ENCODE measurements at places on chromosomes 16 and 17.
A peak's percentile ranks its signal among the peaks of the same experiment; 100 is the strongest.

- peak; percentile 80 for DNase-seq
Observed at GRCh38 chr17:3015890-3016289, 47.5 kb downstream of the OR1D5 start.

DNA sequence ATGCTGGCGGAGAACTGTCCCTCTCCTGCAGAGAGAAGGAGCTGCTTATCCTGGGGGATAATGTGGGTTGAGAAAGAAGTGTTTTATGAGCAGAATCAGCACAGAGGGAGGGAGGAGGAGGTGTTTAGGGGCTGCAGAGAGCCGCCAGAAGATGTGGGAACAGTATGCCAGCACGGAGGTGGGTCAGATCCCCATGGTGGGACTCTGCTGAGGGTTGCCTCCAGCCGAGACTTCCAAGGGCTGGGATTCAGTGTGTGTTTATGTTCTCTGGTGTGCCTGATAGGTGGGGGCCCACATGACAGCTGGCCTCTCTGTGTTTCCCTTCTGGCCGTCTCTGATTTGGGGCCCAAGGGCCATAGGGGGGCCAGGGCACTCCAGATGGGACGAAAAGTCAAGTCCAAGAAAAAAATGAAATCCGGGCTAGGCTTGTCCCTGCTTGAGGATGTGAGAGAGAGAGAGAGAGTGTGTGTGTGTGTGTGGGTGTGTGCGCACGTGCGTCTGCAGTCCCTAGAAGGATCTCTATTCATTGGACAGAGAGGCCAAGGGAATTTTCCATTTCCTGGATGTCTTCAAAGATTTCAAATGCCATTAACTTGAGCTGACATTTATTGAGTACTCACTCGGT lies 21.6 kb downstream of the PRKCB start:
- no peak for DNase-seq

GRCh38 chr17:43427362-43428043 lies 28.7 kb downstream of the ARL4D start:
- DNase-seq: no peak

DNA sequence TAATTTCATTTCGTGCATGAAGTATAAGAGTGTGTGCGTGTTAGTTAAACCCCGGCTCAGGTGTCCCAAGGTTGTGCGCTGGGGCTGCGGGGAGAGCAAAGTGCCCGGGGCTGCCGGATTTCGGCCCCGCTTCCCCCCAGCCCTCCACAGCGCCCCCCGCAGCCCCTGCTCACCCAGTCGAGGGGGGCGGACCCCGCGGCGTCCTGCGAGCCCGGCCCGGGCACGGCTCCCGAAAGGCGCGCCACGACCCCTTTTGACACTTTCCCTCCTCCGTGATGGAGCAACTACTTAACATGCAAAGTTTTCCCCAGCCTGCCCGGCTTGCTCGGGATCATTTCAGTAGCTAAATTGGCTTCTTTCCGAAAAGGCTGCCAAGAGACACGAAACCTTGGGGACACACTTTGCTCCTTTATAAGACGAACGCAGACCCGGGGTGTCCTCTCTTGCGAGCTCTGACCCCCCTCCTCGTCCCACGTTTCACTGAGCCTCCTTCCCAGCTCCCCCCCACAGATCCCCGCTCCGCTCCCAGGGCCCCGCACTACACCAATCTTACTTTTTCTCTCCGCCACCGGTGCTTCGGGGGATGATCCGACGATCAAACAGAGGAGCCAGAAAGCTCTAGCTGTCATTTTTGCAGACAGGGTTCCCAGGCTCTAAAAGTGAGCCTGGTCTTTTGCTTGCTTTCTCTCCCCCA lies 552 bp downstream of the C17orf58 start:
- DNase-seq: peak; percentile 2

- peak; percentile 57 for DNase-seq
Observed at GRCh38 chr16:76910931-76911330, 280.1 kb upstream of the MON1B start.

GRCh38 chr17:869567-870525 lies 87.7 kb downstream of the MRM3 start:
- peak; percentile 68 for DNase-seq

DNA sequence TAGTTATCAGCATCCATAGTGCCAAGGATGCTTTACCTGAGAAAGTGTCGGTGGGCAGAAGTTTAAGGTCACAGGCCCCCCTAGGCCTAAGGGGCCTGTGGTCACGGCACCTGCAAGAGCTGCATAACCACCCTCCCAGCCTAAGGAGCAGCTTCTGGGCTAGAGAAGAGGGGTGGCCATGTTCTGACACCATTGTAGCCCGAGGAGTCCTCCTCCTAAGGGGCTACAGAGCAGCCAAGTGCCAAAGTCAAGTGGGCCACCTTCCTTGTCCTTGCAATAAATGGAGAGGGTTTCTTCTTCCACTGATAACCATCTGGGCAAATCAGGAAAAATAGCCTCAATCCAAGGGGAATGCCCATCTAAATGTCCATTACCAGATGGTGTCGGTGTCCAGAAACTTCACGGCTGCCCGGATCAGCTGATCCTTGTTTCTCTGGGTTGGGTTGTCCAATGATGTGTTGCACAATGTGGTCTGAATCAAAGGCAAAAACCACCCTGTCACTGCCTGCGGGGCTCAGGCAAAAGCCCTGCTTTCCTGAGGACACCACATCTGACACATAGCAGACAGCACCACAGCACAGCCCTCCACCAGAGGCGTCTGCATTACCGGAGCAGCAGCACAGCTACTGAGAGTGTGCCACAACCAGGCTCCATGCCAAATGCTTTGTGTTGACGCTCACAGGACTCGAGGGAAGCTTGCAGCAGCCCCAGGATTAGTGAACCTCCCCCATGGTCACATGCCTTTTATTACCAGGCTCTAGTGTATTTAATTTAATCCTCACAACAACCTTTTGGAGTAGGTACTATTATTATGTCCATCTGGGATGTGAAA lies 12.8 kb downstream of the ATPAF2 start:
- peak; percentile 72 for DNase-seq

DNA sequence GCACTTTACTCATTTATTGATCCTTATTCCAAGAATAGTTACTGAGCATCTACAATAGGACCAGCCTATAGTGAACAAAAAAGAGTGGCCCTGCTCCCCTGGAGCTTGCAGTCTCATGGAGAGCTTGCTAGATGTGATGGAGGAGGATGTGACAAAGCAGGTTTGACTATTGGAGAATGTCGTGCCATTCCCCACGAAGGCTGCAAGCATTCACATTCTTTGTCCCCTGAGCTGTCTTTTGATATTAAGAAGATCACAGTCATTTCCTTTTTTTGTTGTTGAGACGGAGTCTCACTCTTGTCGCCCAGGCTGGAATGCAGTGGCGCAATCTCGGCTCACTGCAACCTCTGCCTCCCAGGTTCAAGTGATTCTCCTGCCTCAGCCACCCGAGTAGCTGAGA lies 115.0 kb upstream of the ADAMTS18 start:
- peak; percentile 90 for DNase-seq

DNA sequence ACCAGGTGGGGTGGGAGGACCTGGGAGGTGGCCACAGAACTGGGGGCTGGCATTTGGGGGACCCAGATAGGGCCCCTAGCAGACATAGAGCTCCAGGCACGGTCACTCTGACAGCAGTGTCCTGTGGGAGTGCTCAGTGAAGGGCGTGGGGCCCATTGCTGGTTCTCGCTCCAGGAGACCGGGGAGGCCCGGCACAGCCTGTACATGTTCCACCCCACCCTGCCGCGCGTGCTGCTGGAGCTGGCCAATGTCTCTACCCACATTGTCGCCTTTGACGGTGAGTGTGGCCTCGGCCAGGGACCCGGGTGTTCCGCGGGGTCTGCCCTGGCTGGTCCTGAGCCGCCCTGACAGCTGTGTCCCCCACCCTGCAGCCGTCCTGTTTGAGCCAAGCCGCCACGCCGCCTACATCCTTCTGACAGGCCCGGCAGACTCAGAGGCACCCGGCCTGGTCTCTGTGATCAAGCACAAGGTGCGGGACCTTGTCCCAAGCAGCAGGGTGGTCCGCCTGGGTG lies 11.2 kb downstream of the RGS11 start:
- no peak for DNase-seq

- DNase-seq: no peak
Observed at GRCh38 chr17:80123791-80124190, 22.4 kb downstream of the GAA start.

GRCh38 chr17:61343576-61343975 lies 56.1 kb upstream of the TBX2 start:
- DNase-seq: no peak

DNA sequence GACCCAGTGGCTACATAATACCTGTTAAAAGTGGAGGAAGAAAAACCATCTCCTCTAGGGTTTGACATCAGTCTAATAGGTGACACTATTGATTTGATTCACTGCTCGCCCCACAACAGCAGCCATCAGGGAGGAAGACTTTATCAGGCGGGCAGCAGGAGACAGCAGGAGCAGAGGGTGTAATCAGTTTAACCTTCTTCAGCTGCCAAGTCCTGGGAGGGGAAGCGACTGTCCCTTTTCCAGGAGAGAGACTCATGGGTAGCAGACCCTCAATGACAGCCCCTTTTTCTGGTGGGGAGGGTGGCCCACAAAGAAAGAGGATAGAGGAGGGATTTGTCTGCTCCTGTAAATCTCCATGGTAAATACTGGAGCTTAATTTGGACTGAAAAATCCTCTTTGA lies 291.8 kb downstream of the HAPSTR1 start:
- DNase-seq: no peak

- no peak for DNase-seq
Observed at GRCh38 chr17:70408768-70409167, 239.4 kb downstream of the KCNJ2 start.

- no peak for DNase-seq
Observed at GRCh38 chr17:77753246-77753645, 205.3 kb upstream of the TNRC6C start.

DNA sequence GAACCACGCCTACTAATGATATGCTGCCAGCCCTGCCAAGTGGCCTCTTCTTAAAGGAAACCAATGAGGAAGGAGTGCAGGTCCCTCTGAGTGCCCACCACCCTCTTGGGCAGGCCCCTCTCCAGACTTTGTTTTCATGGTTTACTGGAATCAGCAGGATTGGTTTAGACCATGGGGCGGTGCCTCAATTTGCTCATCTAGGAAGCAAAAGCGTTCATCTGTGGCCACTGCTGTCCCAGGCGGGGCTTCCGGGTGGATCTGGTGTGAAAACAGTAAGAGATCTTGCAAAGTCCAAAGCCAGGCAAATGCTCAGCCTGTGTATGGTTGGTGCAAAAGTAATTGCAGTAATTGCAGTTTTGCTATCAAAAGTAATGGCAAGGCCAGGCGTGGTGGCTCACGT lies 71.3 kb downstream of the AMFR start:
- no peak for DNase-seq

- no peak for DNase-seq
Observed at GRCh38 chr17:72266112-72266775, 145.4 kb downstream of the SOX9 start.

- peak; percentile 62 for DNase-seq
Observed at GRCh38 chr17:43570518-43570928, 24.4 kb upstream of the ETV4 start.

DNA sequence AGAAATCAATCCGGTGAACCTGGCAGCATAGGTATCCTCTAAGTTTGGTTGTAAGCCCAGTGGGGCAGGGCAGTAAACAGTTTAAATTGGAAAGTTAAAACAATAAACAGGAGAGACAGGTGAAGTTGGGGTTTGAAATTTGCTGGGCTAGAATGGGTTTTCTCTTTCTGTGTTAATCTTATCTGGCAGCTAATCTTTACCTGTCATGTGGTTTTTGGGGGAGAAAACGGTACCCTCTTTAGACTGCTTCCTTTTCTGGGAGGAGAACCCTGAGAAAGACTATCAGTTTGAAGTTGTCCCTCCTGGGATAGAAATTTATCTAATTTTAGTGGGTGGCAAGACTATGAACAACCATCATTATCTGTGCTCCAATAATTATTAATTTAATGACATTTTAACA lies 24.0 kb downstream of the CDH13 start:
- no peak for DNase-seq

DNA sequence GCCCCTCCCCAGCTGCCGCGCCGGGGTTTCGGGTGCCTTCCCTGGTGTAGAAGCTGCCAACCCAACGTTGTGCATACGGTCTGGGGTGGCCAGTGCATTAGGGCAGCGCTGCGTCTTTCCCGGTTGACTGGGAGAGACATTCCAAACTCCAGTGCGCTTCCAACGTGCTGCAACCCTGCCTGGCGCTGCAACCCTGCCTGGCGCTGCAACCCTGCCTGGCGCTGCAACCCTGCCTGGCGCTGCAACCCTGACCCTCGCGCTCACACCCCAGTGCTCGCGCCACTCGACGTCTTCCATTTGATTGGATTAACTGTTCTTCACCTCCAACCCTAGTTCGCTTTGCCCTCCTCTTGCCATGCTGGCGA lies 488 bp upstream of the HAP1 start:
- DNase-seq: no peak

GRCh38 chr16:19753815-19754643 lies 36.0 kb downstream of the IQCK start:
- peak; percentile 51 for DNase-seq
